Stimulated activated CD4-positive, alpha-beta T cell treated with anti-CD3 and anti-CD28 coated beads, Interleukin-4, amount 100 ng/mL, for 48 hours (primary cell): ENCODE measurements at places on chromosomes 13 and 19.

- no peak for DNase-seq
Observed at GRCh38 chr13:105735281-105735680, 800.2 kb downstream of the EFNB2 start.

GRCh38 chr13:33953203-33953602 is 135.3 kb downstream of the RFC3 start:
- no peak for DNase-seq

- no peak for DNase-seq
Observed at GRCh38 chr13:36680913-36681312, 7.1 kb downstream of the SERTM1 start.

DNA sequence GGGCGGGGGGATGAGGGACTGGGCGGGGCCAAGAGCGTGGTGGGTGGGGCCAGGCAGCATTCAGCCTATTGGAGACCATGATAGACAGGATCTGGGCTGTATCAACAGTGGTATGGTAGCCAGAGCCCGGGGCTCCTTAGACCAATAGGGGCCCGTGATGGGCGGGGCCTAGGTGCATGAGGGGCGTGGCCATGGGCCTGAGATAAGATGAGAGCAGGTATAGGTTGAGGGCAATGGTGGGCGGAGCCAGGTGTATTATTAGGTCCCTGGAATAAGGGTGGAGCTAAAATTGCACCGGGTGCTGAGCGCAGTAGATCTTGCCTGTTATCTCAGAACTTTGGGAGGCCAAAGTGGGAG is 5.3 kb downstream of the ABCA7 start:
- DNase-seq = peak; percentile 70

DNA sequence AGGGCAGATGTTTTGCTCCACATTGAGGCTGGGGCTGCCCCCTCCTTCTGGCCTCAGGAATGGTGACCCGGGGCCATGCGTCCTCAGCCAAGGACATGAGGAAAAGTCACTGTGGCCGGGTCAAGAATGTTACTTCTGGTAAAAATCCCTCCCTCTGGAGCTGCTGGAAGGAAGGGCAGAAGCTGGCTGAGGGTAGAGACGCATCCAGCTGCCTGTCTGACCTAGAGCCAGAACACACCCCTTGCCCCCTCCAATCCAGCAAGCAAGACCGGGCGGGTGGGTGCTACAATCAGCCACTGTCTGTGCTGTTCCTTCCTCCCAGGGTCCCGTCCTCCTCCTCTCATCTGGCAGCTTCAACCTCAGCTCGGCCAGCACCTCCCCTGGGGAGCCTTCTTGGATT is 59.0 kb downstream of the PTPRS start:
- DNase-seq = no peak

- no peak for DNase-seq
Observed at GRCh38 chr13:73065665-73066340, 7.0 kb downstream of the KLF5 start.

GRCh38 chr19:45507872-45508416 is 665 bp downstream of the VASP start:
- no peak for DNase-seq

- DNase-seq = no peak
Observed at GRCh38 chr13:106415442-106415841, 120.0 kb downstream of the EFNB2 start.

DNA sequence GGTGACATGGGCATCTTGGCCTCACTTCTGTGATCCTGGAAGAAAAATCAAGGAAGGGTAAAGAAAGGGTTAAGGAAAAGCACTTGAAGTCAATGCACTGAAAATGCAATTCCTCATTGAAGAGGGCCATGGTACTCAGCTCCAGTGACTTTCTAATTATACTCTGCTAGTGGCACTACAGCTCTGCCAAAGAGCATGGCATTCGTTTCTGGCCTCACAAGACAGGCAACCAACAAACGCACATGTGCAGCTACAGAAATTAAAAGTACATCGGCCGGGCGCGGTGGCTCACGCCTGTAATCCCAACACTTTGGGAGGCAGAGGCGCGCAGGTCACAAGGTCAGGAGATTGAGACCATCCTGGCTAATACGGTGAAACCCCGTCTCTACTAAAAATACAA is 21.8 kb downstream of the SACS start:
- DNase-seq = no peak

DNA sequence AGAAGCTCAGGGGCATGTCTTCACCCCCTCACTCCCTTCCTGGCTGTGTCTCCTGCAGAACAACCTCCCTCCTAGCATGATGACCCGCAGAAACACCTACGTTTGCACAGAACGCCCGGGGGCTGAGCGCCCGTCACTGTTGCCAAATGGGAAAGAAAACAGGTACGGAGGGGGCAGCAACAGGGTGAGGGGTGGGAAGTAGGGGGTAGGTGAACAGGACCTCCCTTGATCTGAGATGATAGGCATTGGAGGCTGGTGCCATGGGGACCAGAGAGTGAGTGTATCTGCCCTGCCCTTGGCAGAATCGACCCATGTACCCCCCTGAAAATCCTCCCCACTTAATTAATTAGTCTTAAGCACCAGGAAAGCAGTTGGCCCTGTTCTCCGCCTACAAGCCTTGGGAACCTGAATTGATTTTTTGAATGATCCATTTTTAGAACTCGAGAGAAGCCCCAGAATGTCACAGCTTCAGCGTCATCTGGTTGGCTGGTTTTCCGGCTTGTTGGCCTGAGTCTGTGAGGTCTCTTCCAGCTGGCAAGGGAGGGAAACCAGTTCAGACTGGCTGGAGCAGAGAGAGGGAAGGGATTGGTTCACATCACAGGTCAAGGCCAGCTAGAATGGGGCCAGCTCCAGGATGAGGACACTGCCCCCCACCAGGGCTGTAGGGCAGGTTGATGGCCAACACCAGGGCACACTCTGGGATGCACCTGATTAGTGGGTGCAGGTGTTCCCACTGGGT is 28.2 kb downstream of the CKM start:
- DNase-seq = no peak
